ENCODE measurements at places on chromosomes 1 and 21.

GRCh38 chr1:225434046-225434445, 6.2 kb upstream of the LBR start:
- no peak for DNase-seq

- DNase-seq = no peak
Measured at GRCh38 chr1:117783606-117784396, 145.6 kb downstream of the GDAP2 start.

DNA sequence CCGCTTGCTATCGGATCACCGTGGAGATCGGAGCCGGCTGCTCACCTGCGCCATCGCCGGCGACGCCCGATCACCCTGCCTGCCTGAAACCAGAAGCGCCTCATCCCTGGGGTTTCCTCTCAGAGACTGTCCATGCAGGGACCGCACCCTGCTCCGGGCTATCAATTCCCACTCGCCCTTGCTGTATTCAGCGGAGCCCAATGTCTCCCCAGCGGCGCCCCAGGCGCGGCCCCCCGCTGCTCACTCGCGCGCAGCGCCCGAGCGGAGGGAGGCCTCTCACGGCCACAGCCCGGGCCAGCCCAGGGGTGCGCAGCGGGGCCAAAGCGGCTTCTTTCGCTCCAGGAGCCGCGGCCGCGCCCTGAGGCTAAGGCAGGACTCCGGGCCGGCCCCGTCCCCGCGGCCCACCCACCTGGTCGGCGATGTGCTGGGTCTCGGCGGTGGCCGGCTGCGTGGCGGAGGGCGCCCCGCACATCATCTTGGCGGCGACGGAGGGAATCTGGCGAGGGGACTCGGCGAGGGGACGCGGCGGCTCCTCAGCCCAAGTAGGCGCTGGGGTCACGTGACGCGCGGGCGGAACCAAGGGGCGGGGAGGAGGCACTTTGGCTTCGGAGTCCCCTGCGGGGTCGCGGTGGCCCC, at the start of gene CSTB:
CSTB (minus strand) TSS at position 514 of the 636 bp plus-strand sequence; CDS start at position 475, 39 bp downstream.
- DNase-seq = no peak

DNA sequence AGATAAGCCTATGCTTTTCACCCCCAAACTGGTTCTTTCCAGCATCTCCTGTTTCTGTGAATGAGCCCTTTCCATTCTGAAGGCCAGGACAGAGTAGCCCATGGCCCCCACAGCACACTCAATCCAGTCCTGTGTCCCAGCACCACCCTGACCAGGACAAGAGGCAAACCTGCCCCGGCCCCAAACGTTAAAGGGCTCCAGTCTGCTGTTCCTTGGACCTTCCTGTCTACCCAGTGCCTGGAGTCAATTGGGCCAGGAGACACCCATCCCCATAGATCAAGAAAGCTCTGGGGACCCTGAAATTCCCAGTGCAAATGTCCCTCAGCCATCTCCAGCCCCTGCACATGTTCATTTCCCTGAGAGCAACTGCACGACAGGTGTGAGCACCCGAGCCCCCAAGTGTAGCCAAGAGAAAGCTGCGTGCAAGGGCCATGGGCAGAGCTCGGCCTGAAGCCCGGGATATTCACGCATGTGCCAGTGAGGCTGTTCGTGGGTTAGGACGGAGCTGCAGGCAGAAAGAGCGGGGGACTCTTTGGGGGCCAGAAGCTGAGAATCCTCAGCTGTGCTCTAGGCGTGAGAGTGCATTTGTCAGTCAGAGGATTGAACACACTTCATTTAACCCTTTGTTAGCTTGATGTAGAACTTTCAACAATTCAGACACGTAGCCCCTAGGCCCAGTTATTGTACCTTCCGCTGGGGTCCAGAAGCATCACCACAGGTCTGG, 4.2 kb upstream of the RIPK4 start:
- no peak for DNase-seq

DNA sequence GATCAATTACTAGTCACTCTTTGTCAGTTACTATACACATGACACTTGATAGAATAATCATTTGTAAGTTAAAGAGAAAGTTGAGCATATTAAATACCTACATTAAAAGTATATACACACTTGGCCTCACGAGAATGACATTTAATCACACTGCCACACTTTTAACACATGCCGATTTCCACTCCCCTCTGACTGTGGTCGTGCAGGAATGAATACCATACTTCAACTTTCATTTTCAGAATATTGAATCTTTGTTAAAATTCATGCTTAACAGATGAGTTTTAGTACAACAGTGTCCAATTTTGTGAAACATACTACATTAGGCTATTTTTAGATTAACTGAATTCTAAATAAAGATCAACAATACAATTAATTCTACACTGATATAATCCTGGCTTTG, 78.2 kb upstream of the SDC3 start:
- DNase-seq = no peak

DNA sequence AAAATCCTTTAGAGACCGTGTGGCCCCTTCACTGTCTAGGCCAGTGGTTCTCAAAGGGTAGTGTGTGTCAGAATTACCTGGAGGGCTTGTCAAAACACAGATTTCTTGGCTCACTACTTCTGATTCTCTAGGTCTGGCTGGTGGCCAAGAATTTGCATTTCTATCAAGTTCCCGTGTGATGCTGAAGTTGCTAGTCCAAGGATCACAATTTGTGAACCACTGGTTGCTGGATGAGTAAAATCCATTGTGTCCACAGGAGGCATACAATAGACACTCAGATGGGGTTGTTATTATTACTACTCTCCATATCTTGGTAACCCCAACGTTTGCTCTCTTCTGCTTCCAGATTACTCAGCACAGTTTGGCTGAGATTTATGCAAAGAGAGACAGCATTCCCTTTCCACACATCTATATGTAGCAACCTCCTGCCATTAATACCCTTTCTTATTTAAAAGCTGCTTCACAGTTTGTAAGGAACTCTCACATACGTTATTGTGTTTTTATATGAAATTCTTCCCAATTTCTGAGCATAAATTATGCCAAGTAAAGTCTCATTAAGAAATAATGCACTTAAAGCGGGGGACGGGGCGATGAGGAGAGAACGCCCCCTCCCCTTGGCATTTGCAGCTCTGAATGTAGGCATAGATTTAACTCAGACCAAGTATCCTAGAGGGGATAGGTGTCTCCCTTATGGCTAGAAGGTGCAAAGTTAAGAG, 720 bp upstream of the TMCC2 start:
- DNase-seq = no peak

Measured in hypothalamus (tissue), 51 donors.